Erythroblast (primary cell): ENCODE measurements at places on chromosomes 4 and X.

- no peak for DNase-seq
Measured at GRCh38 chr4:89469516-89469915, 161.9 kb upstream of the GPRIN3 start.

DNA sequence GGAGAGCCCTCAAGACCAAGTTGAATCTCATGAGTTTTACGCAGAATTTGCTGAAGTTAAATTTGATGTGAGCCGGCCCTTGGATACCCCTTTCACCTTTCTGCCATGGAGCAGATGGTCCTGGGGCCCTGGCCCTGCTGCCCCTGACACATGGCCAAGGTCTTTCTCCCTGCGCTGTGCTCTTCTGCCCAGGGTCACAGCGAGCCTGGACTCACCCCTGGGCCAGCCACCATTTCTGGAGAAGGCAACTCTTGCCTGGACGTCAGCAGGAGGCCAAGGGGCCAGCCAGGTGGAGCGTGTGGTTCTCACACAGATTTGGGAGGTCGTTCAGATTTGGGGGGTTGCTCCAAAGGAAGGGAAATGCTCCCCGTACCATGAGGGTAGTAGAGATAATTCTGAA is 30.0 kb downstream of the PCGF3 start:
- no peak for DNase-seq

DNA sequence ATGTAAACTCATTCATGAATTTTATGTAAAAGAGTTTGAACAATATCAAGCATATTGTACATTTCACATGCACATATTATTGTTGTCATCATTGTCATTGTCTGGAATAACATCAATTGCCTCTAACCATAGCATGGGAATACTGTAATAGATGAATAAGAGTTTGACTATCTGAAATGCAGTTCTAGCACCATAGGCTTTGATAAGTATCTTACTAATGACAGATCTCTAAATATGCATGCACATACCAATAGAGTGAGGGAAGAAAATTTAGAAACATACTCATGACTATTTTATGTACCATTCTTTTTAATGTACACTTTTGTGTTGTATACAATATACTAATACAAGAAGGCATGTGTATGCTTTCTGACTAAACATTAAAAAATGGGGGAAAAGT is 161.6 kb upstream of the SPRY1 start:
- no peak for DNase-seq

GRCh38 chrX:72309297-72310071 is 3.8 kb upstream of the CITED1 start:
- DNase-seq: peak; percentile 29

- DNase-seq: peak; percentile 9
Measured at GRCh38 chrX:17590892-17591740, 146.2 kb upstream of the SCML1 start.

- no peak for DNase-seq
Measured at GRCh38 chrX:63275127-63275526, 76.0 kb downstream of the SPIN4 start.

DNA sequence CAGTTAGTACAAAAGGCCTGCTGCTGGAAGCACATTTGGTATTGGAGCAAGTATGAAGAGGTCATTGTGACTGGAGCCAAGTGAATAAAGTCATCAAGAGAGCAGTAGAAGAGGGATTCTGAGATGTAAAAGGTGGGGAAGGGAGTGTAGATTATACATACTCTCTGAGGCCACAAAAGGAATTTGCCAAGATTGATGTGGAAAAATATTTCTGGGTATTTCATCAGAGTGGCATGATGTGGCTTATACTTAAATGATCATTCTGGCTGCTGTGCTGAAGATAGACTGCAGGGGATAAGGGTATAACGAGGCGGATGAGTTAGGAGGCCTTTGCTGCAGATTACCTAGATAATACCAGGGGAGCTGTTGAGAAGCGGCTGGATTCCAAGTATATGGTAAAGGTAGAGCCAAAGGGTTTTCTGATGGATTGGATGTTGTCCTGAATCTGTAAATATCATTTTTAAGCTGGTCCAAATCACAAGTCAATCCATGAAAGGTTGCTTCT is 231.8 kb upstream of the AGA start:
- no peak for DNase-seq

GRCh38 chrX:96006281-96006680 is 678.4 kb upstream of the DIAPH2 start:
- DNase-seq: no peak

- no peak for DNase-seq
Measured at GRCh38 chr4:67103001-67103747, 442.1 kb downstream of the CENPC start.

DNA sequence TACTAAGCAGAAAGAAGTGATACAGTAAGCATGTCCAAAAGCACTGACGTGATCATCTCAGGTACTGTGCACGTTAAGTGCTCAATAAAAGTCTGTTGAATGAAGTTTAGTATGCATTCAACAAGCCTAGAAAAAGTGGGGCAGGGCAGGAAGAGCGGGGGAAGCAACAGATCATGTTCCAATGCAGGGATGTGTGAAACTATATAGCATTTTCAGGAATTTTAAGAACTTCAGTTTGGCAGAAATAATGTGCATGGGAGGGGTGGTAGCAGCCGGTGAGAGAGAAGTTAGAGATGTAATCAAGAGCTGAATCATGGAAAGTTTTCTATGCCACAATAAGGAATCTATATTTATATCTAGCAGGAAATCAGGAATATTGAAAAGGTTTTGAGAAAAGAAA is 19.2 kb upstream of the CCNA2 start:
- no peak for DNase-seq

GRCh38 chr4:55312489-55313101 is 33.4 kb upstream of the SRD5A3 start:
- DNase-seq: peak; percentile 63

GRCh38 chr4:5638976-5639375 is 69.4 kb downstream of the EVC2 start:
- no peak for DNase-seq

GRCh38 chrX:135625995-135626394 is 87.4 kb upstream of the CT45A1 start:
- DNase-seq: no peak

DNA sequence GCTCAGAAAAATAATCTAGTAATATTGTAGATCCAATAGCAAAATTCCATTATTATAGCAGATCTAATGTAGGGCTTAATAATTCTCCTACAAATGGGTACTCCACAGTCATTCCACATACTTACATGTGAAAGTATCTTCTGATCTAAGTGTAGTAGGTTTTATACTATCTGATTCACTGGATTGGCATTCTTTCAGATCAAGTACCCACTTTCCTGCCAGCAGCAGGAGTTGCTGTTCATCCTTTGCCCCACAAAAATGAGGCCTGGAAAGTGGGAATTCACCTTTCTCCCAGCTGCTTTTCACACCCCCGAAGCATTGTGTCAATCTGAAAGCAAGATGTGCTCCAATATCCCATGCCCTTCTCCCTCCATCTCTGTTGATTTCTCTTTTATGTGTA is 77.1 kb upstream of the RXFP1 start:
- DNase-seq: no peak

DNA sequence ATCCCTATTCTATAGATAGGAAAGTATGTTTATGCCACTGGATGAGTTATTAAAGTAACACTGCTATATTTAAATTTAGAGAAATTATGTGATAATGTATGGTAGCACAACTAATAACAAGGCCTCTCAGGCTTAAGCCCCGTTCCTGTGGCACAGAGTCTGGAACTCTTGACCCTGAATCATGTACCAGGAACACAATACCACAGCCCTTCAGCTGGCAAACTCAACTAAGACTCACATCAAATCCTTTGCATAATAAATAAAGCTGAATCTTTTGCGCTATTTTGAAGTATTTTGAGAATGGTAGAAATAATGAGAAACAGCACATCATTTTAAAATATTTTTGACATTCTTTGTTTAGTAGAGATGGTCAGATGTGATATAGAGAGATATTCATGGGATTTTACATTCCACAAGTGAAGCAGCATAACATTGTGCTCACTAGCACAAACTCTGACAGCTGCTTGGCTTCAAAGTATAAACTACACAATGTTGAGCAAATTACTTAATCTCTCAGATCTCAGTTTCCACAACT is 478.4 kb upstream of the FAM241A start:
- DNase-seq: no peak

DNA sequence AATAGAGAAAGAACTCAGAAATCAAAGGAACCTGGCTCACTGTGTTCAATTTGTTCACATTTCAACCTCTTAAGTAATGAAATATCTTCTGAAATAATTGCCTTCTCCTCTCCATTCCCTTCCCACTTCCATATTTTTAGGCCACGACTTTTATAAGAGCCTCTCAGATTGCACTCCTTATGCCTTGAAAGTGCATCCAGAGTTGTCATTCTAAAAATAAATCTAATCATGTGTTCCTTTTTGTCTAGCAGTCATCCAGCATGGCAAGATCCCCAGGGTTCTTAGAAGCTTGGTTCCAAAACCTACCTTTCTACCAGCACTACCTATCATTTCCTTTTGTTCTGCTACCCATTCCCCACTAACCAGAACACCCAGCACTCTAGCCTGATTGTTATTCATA is 42.4 kb upstream of the RPA4 start:
- DNase-seq: no peak

GRCh38 chrX:7147413-7147977 is at the start of gene STS:
Gene STS (plus strand): TSS chrX:7147712. CDS start chrX:7253200, 105,488 bp downstream.
- DNase-seq: peak; percentile 61

GRCh38 chrX:132367984-132368383 is 120.9 kb downstream of the MBNL3 start:
- no peak for DNase-seq
